A549 treated with AZD2906 at 1 μM for 4 hours (cell line): ENCODE measurements at places on chromosomes 1 and 21. TPM values are rescaled to one million over a fixed set of nuclear protein-coding genes. Genes with fewer than 3 reads are reported as not detected.

ZNF697 gene
- 1.4 to 1.7 TPM (median 1.4 TPM) in 5 replicates for total RNA-seq

RXFP4 gene
- not detected in 5 replicates for total RNA-seq

KIF2C gene
- total RNA-seq: 35.0 to 42.9 TPM (median 37.0 TPM) in 5 replicates

LHX4 gene
- total RNA-seq: 0.32 to 0.46 TPM (median 0.33 TPM) in 5 replicates

ZNF683 gene
- not detected in 5 replicates for total RNA-seq
